ENCODE measurements at places on chromosomes 5 and 9.

DNA sequence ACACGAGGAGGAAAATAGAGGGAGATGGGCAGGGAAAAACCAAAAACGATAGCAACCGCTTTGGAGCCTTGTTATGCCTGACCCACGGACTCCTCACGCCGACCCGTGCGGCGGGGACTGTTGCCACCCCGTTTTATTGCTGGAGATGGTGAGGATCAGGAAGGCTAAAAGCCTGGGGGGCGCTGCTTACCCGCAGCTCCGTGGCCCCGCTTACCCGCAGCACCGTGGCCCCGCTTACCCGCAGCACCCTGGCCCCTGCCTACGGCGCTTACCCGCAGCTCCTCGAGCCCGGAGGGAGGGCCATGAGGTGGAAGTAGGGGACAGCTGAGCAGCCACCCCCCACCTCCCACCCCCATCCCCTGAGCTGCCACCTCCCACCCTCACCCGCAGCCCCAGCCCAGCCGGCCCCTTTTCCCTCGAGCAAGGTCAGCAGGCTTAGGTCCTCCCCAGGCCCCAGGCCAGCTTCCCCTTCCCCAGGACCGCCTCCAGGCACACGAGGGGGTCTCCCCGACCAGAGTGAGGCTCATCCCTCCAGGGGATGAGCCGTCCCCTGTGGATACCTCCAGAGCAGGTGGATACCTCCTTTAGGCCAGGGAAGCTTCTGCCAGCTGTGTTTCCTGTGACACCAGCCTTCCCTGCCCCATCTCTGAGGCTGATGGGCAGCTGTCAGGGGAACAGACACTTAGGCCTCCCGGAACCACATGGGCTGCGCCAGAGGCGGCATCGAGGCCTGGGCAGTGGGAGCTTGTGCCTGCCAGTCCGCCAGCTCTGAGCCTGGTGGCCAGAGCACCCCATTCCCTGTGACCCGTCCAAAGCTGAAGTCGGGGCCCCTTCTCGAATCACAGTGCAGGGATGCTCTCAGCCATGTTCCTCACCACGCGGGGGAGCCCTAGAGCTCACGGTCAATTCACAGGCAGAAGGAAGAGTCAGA lies 92.3 kb downstream of the LMX1B start:
- no peak for DNase-seq

DNA sequence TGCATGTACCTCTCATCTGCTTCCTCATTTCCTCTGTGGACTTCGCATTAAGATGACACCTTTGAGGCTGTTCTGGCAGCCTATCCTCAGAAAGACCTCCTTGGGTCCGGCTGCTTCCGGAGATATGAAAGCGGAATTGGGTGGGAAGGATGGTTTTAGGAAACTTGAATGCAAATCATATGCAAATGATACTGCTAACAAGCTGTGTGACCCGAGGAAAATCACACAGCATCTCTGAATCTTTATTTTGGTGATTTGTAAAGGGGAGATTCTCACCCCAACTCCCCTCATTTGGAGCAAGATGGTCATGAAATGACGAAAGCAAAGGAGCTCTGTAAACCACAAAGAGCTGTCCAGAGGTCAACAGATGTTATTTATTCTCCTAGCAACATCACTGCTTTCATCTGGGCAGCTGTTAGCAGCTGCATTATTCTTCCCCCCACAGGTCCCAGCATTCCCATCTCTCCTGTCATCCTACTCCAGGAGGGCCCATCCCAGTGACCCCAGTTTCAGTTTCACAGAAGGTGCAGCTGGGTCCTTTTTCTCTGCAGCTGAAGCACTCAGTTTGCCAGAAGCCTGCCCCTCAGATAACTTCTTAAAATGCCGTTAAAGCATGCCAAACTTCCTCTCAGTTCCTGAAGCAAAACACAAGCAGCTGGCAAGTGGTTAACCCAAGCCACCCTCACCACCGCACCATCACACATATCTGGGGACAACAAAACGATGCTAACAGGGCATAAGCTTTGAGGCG lies 269.5 kb downstream of the SEC61B start:
- DNase-seq, result no peak

DNA sequence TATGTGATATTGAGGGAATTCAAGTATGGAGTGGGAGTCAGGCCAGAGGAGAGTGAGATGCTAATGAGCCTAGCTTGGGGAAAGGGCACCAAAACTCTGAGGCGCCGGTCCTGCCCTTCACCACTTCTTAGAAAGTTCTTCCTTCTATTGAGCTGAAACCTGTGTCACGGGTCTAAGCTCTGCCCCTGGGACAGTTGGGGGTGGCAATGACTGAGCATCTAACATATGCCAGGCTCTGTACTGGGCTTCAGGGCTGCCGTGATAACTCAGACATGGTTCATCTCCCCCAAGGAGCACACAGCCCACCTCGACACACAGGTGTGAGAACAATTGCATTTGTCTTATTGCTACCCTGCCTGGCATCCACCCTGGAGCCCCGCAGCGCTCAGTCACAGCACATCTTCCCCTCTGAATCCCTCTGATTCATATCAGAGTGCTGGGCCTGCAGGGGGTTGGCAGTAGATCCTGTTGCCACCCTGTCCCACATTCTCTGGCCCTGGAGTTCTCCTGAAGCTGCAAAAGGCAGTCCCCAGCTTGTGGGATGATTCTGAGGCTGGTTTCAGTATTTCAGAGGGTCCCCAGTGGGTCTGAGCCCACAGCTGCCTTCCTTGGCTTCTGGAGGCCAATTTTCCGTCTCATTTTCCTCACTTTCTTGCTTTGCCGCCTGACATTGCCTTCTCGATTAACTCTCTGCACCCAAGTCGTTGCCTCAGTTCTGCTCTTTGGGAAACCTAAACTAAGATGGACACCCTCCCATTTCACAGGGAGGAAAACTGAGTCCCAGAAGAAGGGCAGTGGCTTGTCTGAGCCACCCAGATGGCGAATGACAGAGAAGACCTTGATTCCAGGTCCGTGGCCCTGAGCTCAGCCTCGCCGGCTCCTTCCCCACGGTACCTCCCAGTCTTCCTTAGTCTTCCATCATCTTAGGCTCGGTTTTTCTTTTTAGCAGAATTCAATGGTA lies 42.5 kb downstream of the ALG2 start:
- DNase-seq, result no peak

DNA sequence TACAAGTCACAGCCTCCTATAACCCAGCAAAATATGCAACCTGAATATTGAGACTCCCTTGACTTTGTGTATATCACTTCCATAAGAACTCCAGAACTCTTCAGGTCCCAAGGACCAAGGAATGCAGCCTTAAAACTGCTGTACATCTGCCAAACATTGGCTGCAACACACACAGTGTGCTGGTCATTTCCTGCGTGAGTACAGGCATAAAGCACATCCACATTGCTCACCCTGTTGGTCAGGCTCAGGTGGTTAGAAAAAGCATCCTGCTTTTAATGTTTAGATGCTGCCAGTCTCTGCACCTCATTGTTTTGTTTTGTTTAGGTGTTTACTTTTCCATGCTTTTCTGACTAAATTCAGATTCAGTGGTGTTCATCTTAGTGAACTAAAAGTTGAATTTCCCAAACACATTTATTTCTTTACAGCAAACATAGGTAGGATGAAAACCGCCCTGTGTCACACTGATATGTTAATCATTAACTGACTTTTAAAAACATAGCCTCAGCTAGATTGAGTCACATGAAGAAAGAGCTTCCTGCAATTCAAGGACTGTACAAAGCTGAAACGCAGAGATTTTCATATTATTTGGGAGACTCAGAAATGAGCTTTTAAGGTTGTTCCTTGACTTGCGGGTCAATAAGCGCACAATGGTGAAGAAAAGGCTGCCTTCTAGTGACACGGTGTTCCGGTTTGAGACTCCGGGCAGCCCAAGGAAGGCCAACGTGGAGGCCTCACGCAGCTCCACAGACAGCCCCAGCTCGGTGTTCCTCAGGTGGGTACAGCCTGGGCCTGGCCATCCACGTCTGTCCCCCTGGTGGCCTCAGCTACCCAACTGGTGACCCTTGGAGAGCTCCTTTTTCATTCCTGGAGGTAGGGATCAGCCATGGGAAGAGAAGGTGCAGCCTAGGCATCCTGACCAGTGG lies 52.2 kb upstream of the GRAMD2B start:
- no peak for DNase-seq

DNA sequence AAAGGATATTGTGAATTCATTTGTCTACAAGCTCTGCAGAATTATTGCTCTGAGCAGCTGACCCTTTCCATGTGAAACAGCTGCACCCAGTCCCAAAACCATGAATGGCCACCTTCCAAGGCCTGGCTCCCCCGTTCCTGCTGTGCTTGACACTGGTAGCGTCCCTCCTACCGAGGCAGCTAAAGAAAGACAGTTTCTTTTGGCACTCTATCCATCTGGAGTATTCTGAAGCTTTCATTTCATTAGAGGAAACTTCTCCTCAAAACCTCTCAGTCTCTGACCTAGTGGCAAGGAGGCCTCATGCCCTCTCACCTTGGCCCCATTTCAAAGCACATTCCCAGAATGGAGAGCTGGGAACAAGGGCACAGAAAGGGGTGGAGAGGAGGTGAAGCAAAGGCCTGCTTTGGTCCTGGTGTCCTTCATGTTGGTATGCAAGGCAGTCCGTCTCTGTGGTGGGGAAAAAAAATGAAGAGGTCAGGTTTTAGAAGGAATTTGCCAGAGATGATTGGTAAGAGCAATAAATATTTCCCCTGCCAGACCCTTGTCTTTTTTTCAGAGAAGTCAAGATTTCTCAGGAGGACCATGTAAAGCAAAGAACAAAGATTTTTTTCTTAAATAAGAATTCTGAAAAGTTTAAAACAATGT lies 232.0 kb downstream of the RFK start:
- no peak for DNase-seq

- DNase-seq, result peak; percentile 43
These were observed 150.7 kb downstream of the ICE1 start for GRCh38 chr5:5572976-5573797.

- no peak for DNase-seq
These were observed 97.3 kb downstream of the MRPL36 start for GRCh38 chr5:1702318-1702717.

DNA sequence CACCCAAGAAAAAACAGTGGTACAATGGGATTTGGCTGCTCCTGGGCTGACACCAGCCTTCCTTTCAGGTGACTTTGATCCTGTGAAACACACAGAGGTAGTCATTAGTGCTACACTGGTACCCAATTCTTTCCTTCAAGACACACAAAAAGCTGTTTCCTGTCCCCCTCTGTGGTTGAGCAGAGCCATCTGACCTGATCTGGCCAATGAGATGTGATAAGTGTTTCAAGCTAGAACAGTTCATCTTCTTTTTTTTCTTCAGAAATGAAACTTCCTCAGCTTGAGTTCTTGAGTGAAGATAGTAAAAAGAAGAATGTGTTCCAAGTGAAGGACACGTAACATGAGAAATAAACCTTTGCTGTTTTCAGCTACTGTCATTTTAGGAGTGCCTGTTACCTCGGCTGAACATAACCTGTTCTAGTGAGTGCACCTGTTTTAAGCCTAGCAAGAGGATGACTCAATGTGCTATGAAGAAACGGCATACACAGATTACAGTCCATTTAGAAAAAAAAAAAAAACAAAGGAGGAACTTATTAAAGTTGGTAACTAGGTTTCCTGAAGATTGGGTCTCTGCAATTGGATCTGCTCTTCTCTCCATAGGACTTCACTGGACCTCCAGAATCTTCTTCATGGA lies 287.8 kb downstream of the GAS1 start:
- DNase-seq, result no peak

- peak; percentile 26 for DNase-seq
These were observed 754 bp downstream of the VDAC1 start for GRCh38 chr5:134003817-134004625.

DNA sequence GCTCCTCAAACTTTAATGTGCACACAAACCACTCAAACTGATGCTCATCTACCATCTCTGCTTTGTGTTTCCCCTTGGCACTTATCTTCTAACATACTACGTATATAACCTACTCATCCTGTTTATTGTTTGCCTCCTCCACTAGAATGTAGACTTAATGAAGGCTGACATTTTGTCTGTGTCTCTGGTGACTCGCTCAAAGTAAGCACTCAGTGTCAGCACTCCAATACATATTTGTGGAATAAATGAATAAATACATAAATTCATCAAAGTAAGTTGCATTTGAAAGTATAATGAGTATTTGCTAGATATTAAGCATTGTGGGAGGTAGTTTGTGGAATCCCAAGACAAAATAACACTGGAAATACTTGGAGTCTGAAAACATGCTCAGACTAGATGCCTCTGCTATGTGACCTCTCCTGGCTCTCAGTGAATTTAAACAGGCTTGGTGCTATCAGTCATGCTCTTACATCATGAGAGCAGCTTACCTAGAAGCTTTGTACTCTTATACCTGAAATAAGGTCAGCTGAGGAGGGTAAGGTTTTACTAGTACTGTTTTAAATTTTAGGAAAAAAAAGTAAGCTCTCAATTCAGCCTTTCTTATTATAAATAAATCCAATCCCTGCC lies 37.0 kb upstream of the RANBP6 start:
- no peak for DNase-seq

Data from spinal cord (tissue), 10 donors.